WTC11 (cell line): ENCODE measurements at places on chromosomes 2 and 18. TPM values are rescaled to one million over a fixed set of nuclear protein-coding genes. Genes with fewer than 3 reads are reported as not detected.

GRCh38 chr2:238143239-238143951 lies 4.9 kb downstream of the KLHL30 start:
- no peaks in the 10 kb centered on the region for H3K4me1 ChIP-seq
- H3K27ac ChIP-seq, result no peak overlapping the region
- H3K36me3 ChIP-seq, result no peaks in the 10 kb centered on the region

DNA sequence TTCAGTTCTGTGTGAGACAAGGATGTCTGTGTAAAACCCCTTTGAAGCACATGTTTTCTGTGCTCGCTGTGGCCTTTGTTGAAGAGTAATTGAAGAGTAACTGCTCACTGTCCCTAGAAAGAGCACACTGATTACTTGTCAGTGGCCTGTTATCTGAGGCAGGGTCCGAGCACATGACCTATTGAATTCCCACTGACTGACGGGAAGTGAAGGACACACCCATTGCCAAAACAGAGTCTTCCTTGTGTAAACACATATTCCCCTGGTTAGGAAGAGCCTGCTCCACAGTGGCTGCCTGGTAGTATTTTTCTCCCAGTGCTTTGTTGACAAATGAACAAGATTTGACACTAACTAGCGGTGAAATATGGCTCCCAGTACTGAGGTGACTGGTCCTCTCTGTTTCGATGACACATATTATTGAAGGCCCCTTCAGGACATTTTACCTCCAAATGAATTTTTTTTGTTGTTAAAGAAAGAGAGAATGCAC lies 148.5 kb upstream of the GYPC start:
- H3K27ac ChIP-seq, result no peak overlapping the region
- peaks cover 19% of the 10 kb centered on the region for H3K4me1 ChIP-seq
- no peak overlapping the region for H3K4me3 ChIP-seq
- peaks cover 2% of the 10 kb centered on the region; the same call in 1 of the 2 replicates for H3K27me3 ChIP-seq
- DNase-seq, result no peak

- H3K27ac ChIP-seq, result no peak overlapping the region
- peaks cover 10% of the 10 kb centered on the region for H3K4me1 ChIP-seq
- H3K36me3 ChIP-seq, result no peaks in the 10 kb centered on the region
- H3K27me3 ChIP-seq, result no peaks in the 10 kb centered on the region; the same call in 1 of the 2 replicates
- H3K4me3 ChIP-seq, result no peak overlapping the region
- DNase-seq, result no peak
Observed at GRCh38 chr2:30763151-30763660, 44.0 kb downstream of the CAPN13 start.

DNA sequence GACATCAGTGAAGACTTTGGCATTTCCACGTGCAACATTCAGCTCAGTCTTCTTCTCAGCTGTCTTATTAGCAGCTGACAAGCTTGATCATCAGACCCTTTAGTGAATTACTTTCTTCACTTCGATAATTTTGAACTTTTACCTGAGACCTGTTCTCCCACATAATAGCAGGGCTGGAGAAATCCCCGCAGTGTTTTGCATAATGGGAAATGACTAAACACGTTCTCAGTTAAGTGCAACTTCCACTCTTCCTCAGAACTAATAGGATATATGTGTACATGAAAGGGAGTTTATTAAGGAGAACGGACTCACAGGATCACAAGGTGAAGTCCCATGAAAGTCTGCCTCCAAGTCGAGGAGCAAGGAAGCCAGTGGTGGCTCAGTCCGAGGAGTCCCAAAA lies 28.8 kb upstream of the MBP start:
- H3K27ac ChIP-seq, result no peak overlapping the region
- no peaks in the 10 kb centered on the region; the same call in 1 of the 2 replicates for H3K27me3 ChIP-seq
- peak overlapping the region; percentile 26; the same call in 1 of the 2 replicates for H3K4me3 ChIP-seq
- H3K36me3 ChIP-seq, result peaks cover 13% of the 10 kb centered on the region
- peaks cover 69% of the 10 kb centered on the region for H3K4me1 ChIP-seq
- no peak for DNase-seq

DNA sequence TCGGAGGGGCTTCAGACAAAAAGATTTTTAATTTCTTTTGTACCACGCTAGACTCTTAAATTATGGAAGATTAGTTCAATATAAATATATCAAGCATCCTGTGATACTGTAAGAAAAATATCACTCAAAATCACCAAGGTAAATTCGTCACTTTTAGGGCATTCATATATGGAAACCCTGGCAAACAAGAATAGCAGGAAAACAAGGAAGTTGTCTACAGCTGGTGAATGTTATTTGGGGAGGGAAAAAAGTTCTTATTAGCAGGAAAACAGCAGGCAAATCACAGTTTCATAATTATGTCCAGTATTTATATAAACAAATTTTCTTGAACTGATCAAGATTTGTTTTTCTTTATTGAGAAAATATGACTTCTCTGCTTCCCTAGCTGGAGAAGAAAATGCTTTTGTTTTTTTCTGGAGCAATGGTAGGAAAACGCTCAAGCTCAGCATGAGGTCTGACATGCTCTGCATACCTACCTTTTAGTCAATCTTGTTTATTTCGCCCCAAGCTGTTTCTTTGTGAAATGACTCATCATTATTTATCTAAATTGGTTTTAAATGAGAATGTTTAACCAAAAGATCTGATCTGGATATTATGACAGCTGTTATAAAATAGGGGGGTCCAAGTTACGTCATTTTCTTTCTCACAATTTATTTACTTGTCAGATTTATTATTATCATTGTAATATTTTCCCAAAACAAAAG lies 14.7 kb downstream of the LINC00305 start:
- peaks cover 54% of the 10 kb centered on the region for H3K4me1 ChIP-seq
- peak overlapping the region; percentile 75 for H3K27ac ChIP-seq
- H3K4me3 ChIP-seq, result no peak overlapping the region
- DNase-seq, result peak; percentile 28
- H3K27me3 ChIP-seq, result no peaks in the 10 kb centered on the region

MYL1 gene
- total RNA-seq, result not detected in 3 replicates

DNA sequence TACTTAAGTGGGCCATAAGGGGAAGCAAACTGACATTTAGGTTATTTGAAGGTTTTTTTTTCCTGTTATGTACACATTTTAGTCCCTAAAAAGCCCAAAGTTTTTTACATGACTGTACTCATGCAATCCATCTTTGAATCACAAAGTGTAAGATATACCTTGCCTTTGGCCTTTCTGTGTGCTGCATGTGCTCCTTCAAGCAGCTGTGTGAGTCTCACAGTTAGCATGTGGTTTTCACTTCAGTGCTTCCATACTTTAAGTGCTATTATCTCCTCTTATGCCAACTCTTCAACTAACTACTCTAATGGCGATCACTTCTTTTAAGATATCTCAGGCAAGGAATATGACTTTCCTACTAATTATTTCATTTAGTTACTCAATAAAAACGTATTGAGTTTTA lies 597.1 kb upstream of the ACVR2A start:
- H3K36me3 ChIP-seq, result peaks cover 7% of the 10 kb centered on the region
- DNase-seq, result no peak
- no peak overlapping the region for H3K4me3 ChIP-seq
- H3K27me3 ChIP-seq, result no peaks in the 10 kb centered on the region
- H3K27ac ChIP-seq, result no peak overlapping the region
- no peaks in the 10 kb centered on the region for H3K4me1 ChIP-seq
